ENCODE measurements at places on chromosomes 11 and 22.

DNA sequence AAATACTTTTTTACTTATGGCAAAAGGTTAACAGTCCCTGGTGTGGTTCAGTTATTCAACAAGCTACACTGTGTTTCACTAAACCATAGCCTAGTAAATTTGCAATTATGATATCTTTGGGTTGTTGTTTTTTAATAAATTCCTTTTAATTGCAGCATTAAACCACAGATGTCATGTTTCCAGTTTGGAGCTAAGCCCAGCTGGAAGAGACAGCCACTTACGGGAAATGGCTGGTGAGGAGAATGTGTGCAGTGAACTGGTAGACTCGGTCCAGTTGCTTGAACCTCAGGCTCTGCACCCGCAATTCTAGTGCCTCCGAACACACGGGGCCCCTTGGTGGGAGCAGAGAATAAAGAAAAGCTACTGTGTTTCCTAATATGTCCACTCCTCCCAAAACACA, 70.8 kb downstream of the WNT11 start:
- no peak for DNase-seq

DNA sequence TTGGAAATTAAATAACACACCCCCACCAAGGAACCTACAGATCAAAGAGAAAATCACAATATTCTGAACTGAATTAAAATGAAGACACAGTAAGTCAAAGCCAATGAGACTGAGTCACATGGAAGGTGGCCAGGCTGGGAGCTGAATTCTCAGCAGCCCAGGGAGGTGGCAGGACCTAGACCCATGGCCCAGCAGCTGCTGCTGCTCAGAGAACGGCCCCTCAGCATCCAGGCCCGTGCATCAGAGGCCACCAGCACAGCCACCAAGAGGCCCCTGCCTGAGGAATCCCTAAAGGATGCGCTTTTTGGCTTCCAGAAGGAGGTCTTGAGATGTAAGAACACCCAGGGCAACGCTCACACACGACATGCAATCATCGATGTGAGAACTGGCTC, 35.0 kb downstream of the TBX1 start:
- DNase-seq = no peak

DNA sequence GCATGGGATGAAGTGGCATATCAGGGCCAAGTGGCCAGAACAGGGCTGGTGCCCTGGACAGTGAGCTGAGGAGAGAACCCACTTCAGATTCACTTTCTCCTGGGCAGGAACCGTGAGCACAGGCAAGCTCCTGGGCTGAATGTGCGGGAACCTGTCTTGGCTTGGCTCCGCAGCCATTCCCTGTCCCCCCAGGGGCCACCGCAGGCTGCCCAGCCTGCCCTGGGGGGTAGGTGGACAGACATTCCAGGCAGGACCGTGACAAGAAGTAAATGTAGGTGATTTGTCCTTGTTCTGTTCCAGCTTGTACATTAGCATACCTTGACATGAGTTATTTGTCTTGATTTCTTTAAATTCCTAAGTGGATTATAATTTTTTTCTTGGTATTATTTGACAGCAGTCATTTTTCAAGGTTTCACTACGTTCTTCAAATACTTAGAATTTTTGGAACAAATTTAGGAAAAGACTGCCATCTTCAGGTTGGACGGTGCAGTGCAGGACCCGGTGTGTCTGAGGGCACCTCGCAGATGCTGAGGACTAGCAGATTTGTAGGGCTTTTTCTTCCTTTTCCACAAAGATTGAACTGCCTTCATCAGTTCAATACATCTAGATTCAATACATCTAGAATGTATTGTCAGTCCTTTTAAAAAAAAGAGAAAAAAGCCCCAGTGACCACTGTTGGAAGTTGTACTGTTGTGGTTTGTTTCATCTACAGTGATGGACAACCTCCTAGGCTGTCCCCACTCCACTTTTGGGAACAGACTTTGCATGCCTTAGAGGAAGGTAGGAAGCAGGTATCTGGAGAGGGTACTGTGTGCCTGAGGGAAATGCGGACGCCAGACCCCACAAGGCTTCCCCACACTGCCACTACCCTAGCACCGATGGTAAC, 115.1 kb upstream of the RASSF10 start:
- peak; percentile 33 for DNase-seq

GRCh38 chr11:17479284-17480214, 2.9 kb upstream of the ABCC8 start:
- DNase-seq = no peak

DNA sequence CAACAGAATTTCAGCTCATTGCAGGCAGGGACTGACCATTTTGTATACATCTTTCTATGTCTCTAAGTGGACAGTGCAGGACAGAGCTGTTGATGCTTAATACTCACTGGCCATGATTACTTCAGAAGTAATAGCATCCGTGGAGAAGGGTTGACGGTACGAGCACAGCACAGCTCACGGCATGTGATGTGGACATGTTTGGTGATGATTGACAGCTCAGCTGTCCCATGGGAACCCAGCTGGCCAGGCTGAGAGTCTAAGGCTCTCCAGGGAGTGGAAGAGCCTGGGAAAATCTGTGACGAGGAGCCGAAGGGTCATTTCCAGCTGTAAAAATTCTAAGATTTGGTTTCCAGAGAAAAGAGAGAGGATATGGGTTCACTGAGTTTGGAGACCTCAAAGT, 198.2 kb downstream of the SNX19 start:
- no peak for DNase-seq

DNA sequence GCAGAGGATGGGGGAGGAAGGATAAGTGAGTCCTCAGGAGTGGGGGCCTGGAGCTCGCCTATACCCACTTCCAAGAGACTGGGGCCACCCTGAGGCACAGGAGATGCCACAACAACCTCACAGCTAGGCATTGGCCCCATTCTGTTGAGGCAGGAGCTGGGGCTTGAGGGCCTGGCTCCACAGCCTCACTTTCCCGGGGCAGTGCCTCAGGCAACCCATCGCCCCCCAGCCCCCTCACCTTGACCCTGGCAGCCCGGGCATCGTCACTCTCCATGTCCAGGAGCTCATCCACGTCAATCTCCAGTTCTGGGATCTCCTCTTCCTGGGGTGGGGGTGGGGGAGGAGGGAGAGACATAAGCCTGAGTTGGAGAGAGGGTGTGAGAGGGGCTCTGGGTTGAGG, 1.8 kb downstream of the PPP1R14B start:
- DNase-seq = no peak

DNA sequence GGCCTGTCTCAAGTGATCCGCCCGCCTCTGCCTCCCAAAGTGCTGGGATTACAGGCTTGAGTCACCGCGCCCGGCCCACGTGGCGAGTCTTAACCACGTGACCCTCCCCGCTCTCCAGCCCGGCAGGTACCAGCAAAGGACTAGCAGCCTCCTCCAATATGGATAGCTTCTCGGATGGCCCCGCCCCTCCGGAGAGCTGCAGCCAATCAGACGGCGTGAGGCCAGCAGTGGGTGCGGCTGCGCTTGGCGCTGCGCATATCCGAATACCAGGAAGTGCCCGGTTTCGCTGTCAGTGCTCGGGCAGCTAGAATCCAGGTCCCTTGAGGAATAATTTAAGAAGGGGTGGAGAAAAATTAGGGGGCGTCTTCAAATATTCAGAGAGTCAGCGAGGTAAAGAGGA, 14.7 kb upstream of the PISD start:
- DNase-seq = no peak

DNA sequence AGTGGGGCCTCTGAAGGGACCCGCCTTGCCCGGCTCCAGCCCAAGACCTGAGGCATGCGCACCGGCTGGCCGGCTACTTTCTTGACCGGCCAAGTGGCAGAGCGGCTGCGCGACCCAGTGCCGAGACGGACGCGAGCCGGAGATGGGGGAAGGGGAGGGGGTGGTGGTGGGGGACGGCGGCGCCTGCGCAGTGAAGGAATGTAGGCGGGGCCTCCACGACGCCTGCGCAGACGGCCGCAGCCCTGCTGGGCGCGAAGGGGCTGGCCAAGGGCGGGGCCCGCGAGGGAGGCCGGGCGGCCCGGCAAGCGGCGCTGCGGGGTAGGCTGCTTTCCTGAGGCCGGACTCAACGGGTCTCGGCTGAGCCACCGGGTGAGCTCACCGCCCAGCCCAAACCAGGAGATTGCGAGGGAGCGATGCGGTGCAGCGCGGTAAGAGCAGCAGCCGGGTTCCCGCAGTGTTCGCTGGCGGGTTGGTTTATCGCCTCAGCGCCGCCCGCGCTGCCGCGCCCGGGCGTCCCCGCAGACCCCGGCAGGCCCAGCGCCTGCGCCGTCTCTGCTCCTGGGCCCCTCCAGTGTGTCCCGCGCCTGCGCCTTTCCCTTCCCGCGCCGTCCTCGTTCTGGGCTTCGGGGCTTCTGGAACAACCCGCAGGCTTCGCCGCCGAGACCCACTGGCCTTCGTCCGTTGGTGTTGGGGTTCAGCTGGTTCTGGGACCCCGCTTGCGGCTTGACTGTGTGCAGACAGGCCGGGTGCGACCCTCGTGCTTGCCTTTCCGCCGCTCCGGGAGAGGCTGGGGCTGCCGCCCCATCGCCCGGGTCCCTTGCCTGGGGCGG, at the start of gene SPECC1L:
Gene SPECC1L, plus strand, starts transcription at position 276 of the 830 bp plus-strand sequence. CDS start 31,401 bp downstream, outside the sequence.
- peak; percentile 80 for DNase-seq

GRCh38 chr11:7098235-7098832, 9.5 kb downstream of the RBMXL2 start:
- peak; percentile 27 for DNase-seq

DNA sequence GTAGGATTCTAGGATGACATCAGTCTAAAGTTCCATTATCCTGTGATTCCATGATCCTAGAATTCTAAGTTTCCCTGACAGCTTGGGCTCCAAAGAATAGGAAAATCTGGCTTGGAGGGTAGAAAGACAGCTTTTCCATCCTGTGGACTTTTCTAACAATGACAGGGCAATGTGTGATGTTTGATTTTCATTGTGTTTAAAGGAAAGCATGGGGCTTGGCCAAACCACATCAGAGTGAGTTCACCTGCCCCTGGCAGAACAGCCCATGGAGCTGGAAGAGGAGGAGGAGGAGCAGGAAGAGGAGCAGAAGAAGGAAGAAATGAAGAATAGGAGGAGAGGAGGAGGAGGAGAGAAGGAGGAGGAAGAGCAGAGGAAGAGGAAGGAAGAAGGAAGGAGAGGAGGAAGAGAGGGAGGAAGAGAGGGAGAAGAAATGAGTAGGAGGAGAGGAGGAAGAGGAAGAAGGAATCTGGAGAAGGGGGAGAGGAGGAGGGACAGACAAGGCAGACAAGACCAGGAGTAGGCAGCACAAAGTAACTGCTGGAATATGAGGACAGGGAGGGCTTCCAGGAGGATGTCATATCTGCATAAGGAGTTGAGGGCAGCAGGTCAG, 53.1 kb upstream of the WNT11 start:
- DNase-seq = no peak

GRCh38 chr11:125215976-125216375, 51.4 kb downstream of the PKNOX2 start:
- DNase-seq = no peak

- DNase-seq = no peak
Observed at GRCh38 chr11:105538588-105538987, 71.3 kb upstream of the GRIA4 start.

- no peak for DNase-seq
Observed at GRCh38 chr11:19935507-19935906, 222.9 kb downstream of the NAV2 start.

DNA sequence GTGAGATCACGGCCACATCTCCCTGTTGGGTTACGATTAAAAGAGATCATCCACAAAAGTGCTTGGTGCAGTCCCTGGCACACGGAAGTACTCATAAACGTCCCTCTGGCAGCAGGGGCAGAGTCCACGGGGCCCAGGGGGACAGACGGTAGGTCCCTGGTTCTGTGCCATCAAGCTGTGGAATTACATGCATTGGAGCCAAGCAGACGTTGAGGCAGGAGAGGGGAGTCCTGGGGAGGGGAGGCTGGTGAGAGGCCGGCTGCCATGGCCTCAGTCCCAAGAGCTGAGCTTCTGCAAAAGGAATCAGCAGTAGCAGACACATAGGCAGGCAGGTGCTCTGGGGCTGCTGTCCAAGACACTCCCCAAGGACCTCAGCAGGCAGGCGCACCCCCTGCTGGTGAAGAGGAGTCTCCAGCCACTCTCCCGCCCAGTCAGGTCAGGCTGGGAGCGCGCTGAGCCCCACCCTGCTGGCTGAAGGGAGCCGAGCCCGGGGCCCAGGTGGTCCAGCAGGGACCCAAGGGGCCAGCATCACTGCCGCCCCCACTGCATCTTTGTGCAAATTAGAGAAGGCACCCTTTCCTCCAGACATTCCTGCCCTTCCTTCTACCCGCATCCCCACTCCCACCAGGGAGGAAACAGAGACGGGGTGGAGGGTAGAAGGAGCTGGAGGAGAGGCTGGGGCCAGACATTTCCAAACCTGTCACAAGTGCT, 7.6 kb upstream of the KCTD17 start:
- DNase-seq = peak; percentile 26

DNA sequence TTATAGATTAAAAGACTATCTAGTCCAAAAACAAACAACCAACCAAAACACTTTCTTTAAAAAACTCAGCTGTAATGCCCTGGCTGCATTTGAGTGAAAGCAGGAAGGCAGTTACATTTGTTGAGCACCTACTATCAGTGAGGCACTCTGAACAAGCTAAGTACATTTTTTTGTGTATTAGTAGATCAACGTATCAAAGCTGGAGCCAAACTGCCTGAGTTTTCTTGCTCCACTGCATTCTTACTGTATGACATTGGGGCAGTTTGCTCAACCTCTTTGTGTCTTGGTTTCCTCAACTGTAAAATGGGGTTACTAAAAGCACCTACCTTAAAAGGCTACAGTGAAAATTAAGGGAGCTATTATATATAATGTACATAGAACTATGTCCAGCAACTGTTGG, 22.0 kb downstream of the COA4 start:
- no peak for DNase-seq

- DNase-seq = no peak
Observed at GRCh38 chr11:83681031-83681781, 395.0 kb upstream of the CCDC90B start.

- DNase-seq = peak; percentile 18
Observed at GRCh38 chr22:32904044-32904443, 102.5 kb downstream of the TIMP3 start.

DNA sequence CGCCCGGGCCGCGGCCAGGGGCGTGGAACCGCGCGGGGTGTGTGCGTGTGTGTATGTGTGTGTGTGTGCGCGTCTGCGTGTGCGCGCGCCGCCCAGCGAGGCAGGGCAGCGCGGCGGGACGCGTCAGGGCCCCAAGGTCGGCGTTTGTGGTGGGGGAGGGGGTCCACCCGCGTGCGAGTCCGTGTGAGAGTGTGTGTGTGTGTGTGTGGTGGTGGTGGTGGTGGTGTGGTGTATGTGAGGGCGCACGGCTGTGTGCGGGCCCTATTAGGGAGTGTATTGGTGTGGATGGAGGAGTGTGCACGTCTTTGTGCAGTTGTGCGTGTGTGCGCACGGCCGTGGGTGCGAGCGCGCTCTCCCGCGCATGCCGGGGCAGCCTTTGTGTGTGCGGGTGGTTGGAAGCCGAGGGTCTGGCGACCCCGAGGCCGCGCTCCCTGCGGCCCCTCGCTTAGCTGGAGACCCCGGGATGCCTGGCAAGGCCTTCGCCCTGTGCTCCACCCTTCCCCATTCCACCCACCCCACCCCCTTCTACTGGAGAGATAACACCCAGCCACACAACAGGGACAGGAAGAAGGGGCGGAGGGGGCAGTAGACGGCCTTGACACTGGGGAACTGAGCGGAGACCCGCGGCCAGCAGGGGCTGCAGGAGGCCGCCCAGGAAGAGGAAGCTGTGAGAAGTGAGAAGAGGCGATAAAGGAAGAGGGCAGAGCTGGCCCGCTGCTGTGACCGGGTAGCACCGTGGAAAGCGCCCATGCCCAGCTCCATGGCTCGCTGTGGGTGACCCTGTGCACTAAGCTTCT, 528 bp upstream of the ARRB1 start:
- DNase-seq = no peak

All from RCC 7860 (cell line).